ENCODE measurements at places on chromosomes 5 and 9.

DNA sequence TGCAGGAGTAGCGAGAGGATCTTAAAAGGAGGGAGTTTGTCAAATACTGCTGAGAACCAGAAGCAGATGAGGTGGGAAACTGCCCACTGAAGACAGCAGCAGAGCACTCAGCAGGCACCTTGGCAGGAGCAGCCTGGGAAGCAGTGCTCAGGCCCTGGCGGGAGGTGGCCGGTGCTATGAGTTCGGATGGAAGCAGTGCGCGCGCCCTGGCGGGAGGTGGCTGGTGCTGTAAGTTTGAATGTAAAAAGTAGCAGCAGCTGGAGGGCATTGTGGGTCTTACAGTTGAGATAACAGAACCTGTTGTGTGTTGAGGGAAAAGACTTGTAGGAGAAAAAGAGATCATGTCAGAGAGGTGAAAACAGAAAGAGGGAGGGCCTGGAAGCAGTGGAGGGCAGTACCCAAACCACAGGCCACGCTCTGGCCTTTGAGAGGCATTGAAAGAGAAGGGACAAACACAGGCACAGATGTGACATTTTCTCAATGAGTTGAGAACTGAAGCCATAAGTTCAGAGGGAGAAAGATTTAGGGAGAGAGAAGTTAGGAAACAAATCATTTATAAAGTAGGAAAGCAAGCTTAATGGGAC is 130.9 kb downstream of the ERCC6L2 start:
- no peak for DNase-seq

- DNase-seq = no peak
Measured at GRCh38 chr5:1638658-1639400, 115.1 kb upstream of the LPCAT1 start.

- no peak for DNase-seq
Measured at GRCh38 chr5:132655821-132656773, 1.9 kb upstream of the IL13 start.

DNA sequence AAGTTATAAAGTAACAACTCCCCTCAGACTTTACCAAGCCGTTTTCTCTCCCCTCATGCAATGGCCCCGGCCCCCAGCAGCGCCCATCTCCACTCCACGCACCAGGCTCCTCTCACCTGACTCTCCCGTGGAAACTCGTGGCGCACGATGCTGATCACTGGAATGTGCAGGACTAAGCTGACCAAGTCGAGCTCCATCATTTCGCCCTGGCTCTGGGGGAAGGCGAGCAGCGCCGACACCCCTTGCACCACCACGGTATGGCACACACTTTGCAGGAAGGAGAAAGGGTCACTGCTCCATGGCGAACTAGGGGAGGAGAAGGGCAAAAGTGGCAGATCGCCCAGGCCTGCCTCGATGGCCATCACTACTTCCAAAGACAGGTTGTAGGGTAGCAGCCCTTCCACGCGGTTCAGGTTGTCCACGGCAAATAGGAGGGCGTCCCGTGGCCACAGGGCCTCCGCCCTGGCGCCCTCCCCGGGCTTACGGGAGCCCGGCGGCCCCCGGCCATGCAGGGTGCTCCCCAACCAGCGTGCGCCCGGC is 1.2 kb downstream of the GRIN3A start:
- no peak for DNase-seq

GRCh38 chr9:94082553-94082952 is 1.7 kb upstream of the PTPDC1 start:
- DNase-seq = no peak

GRCh38 chr9:34510497-34511468 is 12.0 kb downstream of the ENHO start:
- no peak for DNase-seq

Measured in OCI-LY7 (cell line).